ENCODE measurements at places on chromosomes 16 and 17.

DNA sequence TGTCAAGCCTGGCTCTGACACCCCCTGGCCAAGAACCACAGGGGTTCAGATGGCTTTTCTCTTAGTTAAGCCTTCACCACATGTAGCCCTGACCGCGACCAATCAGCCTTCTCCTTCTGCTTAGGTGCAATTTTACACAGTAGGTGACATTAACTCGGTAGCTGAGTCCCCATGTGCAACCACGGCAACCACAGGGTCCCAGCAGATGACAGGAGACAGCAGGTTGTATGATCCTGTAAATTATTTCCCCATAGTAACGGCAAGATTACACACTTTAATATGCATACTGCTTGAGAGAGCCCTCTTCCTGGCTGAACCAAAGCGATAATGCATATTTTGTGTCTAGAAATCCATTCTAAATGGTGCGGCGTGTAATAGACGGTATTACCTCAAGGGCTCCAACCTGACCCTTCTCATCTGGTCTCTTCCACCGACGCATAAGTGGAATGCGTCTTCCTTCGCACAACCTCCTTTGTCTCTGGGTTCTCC, 458.7 kb upstream of the ZFHX3 start:
- no peak for DNase-seq

GRCh38 chr16:89120921-89121351, 27.3 kb downstream of the ACSF3 start:
- no peak for DNase-seq

DNA sequence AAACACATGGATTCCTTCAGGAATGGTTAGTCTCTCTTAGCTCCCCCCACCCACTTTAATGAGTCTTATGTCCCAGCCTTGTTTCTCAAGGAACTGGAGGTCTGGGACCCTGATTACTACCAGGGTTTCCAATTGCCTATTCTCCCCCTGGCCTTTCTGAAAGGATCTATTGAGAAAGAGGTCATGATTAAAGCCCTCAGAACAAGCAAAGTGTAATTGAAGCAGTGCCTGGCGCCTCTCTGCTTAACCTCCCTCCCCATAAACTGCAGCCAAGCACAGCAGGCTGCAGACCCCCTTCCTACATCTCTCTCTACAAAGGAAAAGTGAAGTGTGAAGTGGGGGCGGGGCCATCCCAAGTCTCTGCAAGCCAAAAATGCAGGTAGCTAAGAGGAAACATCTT, 159.7 kb upstream of the CDH11 start:
- no peak for DNase-seq

GRCh38 chr16:69924777-69925191, 26.4 kb upstream of the CLEC18A start:
- DNase-seq, result no peak

GRCh38 chr16:1133810-1134520, 18.9 kb upstream of the CACNA1H start:
- DNase-seq, result no peak

GRCh38 chr17:67746704-67747571, 29.2 kb downstream of the NOL11 start:
- DNase-seq, result no peak

DNA sequence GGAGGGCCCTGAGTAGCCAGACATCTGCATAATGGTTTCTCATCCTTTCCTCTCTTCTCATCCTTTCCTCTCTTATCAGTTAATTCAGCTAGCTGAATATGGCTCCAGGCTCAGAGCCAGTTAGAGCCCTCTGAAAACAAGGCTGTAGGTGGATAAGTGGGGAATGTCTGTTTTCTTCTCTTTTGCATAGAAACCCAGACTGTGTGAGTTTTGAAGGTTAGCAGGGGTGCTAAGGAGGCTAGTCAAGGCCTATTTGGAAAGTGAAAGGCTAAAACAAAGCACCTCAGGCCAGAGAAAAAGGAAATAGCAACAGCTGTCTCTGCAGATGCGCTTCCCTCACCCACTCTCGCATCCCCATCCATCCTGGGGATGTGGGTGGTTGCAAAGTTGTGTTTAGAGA, 420.9 kb downstream of the SHISA9 start:
- peak; percentile 3 for DNase-seq

DNA sequence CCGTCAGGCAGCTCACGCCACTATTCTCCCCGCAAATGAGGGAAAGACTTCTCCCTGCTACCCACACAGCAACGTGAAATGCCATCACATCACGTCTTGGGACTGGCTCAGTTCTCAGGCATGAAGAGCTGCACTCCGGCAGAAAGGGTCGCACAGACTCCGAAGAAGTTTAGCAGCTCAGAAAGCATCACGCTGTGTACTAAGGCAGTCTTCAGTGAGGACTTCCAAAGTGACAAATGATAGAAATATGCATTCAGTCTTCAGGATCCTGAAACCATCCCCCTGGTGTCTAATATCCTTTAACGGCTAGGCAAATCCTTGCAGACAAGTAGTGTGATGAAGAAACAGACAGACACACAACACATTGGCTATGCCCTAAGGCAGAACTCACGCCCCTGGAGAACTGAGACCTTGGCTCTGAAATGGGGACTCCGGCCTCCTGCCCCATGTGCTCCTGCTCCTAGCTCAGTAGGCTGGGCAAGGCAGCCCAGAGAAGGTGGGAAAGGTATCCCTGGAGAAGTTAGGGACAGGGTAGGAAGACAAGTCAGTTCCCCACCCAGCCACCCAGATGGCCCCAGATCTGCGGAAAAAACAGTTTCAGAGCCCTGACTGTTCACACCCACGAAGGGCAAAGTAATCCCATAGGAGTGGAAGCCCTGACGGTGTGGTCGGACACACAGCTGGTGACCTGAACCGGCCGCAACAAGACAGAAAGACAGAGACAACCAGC, 1.6 kb downstream of the XYLT1 start:
- DNase-seq, result no peak

DNA sequence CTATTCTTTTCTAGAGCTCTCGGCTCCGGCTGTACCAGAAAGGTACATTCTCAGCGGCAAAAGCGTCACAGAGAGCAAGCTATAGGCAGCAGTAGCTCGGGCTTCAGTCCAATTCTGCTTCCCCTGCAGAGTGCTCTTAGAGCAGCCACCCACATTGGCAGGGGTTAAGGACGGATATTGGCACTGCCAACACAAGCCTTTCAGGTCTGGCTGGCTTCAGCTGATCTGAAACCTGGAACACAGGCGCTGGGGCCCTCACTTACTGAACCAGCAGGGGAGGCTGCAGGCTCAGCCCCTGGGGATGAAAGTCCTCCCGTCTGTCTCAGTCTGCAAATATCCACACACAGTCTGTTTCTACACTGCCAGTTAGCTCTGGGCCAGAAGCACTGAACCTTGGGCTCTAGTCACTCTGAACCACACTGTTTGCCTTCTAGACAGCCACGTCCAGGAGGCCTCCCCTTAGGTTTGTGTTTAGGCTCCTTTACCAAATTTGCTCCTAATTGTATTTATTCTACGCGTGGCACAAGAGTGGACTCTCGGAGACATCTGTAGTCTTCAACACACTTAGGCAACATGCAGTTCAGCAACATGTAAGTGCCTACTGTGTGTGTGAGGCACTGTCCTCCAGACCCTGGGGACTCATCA, 40.1 kb downstream of the HIC1 start:
- DNase-seq, result no peak

DNA sequence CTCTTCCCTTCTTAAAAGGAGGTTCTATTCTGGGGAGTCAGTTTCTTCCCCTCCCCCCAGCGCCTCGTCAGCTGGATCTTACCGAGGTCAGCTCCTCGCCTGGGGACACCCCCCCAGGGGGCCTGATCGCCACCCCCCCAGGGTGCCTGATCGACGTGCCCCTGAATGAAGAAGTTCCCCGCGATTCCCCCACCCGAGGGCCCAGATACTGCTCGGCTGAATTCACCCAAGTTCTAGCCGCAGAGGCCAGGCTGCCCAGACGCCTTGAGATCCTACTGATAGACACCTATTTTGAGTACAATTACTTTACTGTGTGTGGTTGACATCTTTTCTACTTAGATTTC, 1.4 kb downstream of the RAB11FIP3 start:
- DNase-seq, result no peak

GRCh38 chr16:68097895-68098294, 12.7 kb downstream of the NFATC3 start:
- DNase-seq, result no peak

- no peak for DNase-seq
Observed at GRCh38 chr17:51228161-51228560, 31.7 kb downstream of the MBTD1 start.

GRCh38 chr16:55711959-55712876, 56.4 kb downstream of the SLC6A2 start:
- DNase-seq, result peak; percentile 43

DNA sequence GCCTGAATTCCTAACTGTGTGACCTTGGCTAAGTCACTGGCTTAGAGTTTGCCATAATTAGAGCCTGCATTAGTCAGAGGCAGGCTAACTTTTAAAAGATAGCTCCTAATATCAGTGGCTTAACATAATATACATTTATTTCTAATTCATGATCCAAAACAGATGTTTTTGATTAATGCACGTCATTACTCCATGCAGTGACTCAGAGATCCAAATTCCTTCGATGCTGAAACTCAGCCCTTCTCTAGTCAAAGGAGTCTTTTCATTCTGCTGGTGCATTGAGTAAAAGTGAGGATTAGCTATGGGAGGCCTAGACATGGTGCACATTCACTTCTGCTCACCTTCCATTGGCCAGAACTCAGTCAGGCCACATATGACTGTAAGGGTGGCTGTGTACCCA, 49.8 kb downstream of the IRX3 start:
- no peak for DNase-seq

- DNase-seq, result no peak
Observed at GRCh38 chr17:39205112-39205526, 5.0 kb downstream of the RPL19 start.

DNA sequence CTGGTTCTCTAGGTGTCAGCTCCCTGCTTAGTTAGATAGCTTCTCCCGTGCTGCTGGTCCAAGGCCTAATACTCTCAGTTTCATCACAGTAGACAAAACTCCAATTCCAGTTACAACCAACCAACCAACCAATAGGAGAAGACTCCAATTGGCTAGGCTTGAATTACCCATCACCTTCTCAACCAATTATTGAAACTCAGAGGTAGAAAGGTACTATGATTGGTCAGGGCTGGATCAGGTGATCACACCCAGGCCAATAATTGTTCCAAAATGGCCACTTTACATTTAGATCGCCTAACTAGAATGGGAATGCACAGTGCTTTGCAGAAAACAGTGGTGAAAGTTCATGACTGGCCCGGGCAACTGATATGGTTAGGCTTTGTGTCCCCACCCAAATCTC, 49.5 kb upstream of the CRHR1 start:
- DNase-seq, result no peak

DNA sequence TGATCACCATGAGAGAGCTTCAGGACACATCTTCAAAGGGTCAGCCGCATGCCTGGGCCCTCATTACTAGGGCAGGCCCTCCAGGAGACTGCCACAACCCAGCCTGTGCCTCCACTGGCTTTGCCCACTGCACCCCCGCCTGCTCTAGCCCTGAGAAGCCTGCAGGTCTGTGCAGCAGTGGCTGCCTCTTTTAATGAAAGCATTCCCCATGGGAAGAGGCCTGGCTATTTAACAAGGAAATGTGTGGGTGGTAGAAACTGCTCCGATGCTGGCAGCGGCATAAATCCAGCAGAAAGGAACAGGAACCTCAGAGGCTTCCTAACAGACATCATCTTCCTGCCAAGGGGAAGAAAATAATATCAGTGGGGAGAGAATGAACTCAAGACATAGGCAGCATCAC, 375 bp upstream of the KRT32 start:
- DNase-seq, result no peak

- no peak for DNase-seq
Observed at GRCh38 chr16:1315081-1316032, 5.9 kb downstream of the UBE2I start.

- no peak for DNase-seq
Observed at GRCh38 chr16:88763502-88764053, 21.4 kb downstream of the PIEZO1 start.

DNA sequence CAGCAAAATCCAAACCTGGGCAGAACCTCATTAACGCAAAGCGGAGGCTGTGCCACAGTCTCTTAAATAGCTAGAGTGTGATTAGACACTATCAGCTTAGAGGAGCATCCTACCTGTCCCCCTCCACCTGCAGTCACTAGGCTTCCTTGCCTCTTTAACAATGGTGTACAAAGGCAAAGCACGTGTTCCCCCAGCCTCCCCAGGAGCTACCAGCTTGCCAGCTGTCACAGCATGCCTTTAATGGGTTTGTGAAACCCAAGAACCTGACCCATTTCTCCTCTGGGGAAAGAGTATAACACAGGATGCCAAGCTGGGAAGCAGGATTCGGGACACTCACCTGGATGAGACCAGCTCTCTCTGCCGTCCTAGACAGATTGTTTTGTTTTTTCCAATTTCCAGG, 37.2 kb upstream of the TBX2 start:
- DNase-seq, result no peak

GRCh38 chr16:28191364-28191960, 20.3 kb downstream of the XPO6 start:
- no peak for DNase-seq

- DNase-seq, result no peak
Observed at GRCh38 chr17:2017274-2017941, 7.7 kb downstream of the RTN4RL1 start.

DNA sequence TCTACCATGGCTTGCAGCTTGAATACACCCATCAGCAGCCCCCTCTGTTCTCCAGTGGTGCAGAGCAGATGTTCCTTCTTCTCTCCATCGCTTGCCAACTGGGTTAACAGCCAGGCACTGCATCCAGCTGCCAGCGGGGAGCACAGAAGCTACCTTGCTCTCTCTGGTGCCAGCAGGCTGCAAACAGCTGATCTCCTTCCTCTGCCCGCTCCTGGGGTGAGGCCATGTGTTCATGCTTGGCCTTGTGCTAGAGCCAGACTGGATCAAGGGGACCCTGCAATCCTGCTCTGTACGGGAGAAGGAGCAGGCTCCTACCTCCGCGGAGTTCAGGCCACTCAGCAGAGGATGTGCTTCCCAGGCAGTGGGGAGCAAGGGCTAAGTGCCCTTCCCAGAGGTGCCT, 24.1 kb upstream of the ENGASE start:
- DNase-seq, result no peak

- DNase-seq, result no peak
Observed at GRCh38 chr17:75457047-75457654, 716 bp downstream of the TMEM94 start.

DNA sequence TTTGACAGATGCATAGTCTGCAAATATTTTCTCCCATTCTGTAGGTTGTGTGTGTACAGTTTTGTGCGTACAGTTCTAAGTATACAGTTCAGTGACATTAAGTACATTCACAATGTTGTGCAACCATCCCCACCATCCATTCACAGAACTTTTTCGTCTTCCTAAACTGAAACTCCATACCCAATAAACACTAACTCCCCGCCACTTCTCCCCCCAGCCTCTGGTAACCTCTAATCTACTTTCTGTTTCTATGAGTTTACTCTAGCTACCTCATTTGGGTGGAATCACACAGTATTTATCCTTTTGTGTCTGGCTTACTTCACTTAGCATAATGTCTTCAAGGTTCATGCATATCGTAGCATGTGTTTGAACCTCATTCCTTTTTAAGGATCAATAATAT, 14.3 kb downstream of the PIK3R5 start:
- DNase-seq, result no peak

- no peak for DNase-seq
Observed at GRCh38 chr16:56341656-56342399, 83.5 kb downstream of the AMFR start.

- no peak for DNase-seq
Observed at GRCh38 chr17:78763561-78763960, 18.5 kb downstream of the CYTH1 start.
